ENCODE measurements at places on chromosomes 6 and 20.

- DNase-seq, result no peak
These were observed 69.3 kb upstream of the SYNJ2 start for GRCh38 chr6:157912326-157912725.

DNA sequence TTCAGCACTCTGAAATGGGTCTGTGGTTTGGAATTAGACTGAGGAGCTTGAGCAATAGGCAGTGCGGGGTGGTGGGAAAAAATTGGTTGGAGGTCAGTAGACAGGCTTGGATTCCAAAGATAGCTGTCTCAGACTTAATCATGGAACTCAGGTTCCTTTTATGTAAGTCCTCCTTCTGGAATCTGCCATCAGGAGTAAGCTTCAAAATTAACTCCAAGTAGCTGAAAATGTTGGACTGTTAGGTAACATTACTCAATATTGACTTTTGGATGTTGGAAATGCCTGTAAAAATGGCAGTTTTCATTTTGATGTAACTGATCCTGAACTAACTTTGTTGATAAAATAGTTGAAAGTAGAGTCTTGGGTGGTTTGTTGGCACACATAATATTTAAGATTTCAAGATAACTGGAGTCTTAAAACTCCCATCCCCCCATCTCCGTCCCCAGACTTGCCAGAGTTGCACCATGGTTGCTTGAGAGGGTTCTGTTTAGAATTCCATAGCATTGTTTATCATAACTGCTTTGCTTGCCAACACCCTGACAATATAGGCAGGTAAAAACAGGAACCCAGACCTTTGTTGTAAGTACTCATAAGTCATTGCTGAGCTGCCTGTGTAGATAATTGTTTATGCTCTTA lies 83.0 kb downstream of the PHF20 start:
- DNase-seq, result no peak

GRCh38 chr6:144372611-144373594 lies 87.8 kb downstream of the UTRN start:
- no peak for DNase-seq

- DNase-seq, result no peak
These were observed 270.7 kb upstream of the TAB2 start for GRCh38 chr6:149046822-149047246.

DNA sequence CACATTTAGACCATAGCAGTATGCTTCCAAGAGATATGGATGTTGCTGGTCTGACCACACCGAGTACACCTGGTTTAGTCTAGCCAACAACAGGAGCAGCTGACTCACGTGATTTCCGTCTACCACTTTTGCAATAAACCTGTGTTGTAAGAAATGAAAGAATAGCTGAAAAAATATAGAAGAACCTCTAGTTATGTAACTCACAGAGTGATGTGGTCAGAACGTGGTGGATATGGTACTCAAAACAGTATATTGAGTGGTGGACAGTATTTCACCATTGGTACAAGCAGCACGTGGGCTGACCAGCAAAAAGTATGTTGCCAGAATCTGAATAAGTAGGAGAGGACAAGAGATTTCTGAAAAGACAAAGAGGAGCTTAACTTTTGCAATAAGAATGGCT lies 226.9 kb downstream of the TBC1D7 start:
- no peak for DNase-seq

- no peak for DNase-seq
These were observed 1211.1 kb upstream of the GJE1 start for GRCh38 chr6:140921366-140922226.

GRCh38 chr6:85673198-85674139 lies 30.8 kb upstream of the SYNCRIP start:
- no peak for DNase-seq

DNA sequence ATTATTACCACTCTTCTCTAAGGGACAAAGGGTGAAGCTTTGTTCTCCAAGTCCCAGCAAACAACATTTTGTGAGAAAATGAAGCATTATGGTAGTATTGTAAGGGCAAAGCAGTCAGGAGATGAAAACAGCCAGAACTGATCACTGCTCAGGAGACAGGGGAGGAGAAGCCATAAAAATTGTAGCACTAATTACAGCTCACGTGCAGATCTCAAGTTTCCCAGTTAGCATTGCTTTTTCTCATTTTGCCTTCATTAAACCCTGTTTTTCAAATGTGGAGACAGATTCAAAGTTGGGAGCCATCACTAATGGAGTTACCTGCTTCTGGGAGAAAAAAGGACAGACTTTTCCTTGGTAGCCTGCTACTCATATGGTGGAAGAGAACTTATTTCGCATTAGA lies 210.9 kb upstream of the PDE10A start:
- no peak for DNase-seq

DNA sequence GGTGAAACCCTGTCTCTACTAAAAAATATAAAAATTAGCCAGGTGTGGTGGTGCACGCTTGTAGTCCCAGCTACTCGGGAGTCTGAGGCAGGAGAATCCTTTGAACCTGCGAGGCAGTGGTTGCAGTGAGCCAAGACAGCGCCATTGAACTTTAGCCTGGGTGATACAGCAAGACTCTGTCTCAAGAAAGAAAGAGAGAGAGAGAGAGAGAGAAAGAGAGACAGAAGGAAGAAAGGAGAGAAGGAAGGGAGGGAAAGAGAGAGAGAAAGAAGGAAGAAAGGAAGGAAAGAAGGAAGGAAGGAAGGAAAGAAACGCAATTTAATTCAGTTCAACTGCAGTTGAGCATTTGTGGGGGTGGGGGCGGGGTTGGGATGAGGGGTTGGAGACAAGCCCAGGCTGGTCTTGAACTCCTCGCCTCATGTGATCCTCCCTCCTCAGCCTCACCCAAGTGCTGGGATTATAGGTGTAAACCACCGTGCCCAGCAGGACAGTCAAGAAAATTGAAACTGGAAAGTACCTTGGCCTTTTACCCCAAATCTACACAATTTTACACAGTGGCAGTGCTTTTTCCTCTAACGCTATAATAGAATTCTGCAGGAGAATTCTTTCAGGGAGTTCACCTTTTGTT lies 30.5 kb downstream of the TRIM27 start:
- no peak for DNase-seq

DNA sequence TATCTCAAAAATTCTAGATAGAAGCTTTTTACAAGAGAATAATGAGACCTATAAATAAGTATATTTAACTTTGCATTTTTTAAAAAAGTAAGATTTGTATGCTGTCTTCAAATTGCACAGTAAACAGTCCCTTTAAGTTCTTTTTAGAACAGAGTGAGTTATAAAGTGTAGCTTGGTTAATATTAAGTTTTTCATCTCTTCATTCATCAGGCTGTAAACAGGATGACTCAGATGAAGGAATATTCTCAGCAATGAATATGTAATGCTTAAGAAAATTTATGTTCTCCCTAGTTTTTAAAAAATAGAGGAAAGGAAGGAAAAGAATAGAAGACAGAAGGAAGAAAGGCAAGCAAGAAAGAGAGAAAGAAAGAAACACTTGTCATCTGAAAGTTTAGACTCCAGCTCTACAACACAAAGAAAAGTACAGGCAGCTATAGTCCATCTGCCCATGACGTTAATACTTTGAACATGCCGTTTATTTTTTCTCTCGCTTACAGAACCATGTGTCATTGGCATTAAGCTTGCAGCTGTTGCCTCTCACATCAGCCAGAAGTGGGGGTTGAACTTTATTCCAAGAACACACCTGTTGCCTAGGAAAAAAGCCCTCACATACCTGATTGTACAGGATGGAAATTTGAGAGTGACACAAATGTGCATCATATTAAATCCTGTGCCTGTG lies 36.1 kb downstream of the CAP2 start:
- DNase-seq, result no peak

DNA sequence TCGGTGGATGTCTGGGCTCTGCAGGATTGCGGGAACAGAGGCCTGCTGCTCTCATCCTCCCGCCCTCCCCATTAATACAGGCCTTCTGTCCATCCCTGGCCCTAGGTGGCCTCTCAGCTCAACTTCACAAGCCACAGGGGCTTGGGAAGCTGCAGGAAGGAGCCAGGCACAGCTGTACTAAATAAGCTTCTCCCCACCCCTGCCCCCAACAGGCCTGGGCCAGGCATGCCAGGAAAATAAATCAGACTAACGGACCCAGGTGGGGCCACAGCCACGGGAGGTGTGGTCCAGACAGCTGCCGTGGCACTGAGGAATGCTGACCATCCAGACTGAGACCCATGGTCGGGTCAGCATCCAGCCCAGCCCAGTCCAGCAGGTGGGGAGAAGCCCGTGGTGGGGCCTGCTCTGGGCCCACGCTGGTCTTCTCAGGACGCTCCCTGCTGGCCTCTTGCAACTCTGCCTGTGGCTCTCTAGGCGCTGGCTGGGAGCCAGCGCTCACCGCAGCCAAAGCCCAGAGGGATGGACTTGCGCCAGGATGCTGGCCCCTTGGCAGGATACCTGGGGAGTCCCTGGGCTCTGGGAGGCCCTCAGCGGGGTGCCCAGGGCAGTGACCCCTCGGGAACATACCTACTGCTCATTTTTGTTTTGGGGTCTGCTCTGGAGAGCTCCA lies 8.6 kb upstream of the YTHDF1 start:
- no peak for DNase-seq

- DNase-seq, result no peak
These were observed 54.1 kb upstream of the NT5E start for GRCh38 chr6:85395746-85396145.

- DNase-seq, result no peak
These were observed 29.1 kb upstream of the YWHAB start for GRCh38 chr20:44856442-44856841.

DNA sequence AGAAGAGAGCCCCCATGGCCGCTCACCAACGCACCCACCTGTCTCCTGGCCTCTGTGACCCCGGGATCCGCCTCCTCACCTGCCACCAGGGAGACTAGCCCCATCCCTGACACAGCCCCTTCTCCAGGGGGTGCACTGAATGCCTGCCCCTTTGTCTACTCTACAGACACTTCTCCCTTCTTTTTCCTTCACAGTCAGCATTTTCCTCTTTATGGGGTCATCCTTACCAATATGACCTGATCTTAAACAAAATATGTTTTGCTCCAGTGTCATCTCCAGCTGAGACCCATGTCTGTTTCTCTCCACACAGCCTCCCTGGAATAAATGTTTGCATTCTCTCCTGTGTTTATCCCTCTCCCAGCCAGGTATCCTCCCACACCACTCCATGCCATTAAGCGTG lies 14.6 kb upstream of the CCR6 start:
- no peak for DNase-seq

- no peak for DNase-seq
These were observed 580.4 kb upstream of the PTCHD4 start for GRCh38 chr6:48691420-48691819.

DNA sequence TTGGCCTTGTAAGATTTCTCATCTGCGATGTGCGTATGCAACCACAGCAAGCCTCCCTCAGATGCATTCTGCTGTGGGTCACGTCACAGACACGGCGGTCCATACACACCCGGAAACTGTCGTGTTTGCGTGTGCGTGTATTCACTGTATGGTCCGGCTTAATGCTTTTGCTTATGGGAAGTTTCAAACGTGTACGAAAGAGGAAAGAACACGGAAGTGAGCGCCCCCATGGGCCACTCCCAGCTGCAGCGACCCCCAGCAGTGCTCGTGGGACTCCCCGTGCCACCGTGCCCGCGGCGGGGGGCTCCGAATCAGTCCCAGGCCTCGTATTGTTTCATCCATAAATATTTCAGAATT lies 10.2 kb downstream of the DLL1 start:
- DNase-seq, result no peak

DNA sequence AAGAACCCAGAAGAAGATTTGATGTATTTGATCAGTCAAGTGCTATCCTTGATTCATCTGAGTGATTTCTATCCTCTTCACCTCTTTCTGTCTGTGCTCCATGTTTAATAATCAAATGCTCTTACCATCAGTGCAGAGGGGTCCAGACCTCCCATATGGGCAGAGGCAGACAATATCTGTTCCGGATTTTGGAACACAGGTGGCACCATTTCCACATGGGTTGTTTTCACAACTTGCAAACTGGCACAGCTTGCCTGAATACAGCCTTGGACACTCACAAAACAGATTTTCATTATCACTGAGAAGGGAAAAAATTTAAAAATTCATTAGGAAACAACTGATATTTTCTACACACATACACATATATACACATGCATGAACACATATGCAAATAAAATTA lies 228.5 kb downstream of the PHF3 start:
- DNase-seq, result no peak

DNA sequence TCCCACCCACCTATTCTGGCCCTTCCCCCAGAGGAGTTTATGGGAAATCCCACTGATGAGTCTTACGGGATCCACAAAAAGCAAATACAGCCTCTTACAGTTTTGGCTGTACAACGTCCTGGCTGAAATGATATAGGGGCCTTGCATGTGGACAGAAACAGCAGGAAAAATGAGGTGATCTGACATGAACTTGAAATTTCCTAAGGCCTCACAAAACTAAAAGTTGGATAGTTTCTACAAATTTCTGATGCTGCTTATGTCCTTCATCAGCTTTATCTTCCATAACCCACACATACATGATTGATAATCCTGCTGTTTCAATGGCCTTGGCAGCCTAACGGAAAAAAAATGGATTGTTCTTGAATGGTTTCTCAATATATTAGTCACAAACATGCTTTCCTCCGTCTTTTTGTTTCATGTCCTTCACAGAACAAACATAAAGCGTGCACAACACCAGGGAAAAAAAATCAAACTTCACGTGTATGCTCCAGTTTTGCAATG lies 118.8 kb downstream of the BMP5 start:
- DNase-seq, result no peak

GRCh38 chr6:148432462-148433195 lies 90.0 kb downstream of the SASH1 start:
- no peak for DNase-seq

DNA sequence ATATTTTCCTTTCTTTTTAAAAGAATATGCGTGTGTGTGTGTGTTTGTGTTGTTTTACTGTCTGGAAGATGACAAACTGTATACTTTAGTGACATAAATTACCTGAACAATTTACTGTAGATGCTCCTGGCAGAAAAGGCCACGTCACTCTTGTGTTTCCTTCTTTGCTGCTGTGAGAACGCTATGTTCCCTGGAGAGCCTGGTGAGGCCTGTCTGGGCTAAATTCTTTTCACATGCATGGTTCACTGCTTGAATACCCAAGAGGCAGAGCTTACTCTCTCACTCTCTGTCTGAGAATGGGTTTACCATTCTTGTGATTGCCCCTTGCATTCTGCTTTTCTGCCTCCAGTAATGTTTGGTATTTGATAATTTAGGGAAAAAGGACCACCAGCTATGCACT lies 64.3 kb downstream of the EDN1 start:
- no peak for DNase-seq

DNA sequence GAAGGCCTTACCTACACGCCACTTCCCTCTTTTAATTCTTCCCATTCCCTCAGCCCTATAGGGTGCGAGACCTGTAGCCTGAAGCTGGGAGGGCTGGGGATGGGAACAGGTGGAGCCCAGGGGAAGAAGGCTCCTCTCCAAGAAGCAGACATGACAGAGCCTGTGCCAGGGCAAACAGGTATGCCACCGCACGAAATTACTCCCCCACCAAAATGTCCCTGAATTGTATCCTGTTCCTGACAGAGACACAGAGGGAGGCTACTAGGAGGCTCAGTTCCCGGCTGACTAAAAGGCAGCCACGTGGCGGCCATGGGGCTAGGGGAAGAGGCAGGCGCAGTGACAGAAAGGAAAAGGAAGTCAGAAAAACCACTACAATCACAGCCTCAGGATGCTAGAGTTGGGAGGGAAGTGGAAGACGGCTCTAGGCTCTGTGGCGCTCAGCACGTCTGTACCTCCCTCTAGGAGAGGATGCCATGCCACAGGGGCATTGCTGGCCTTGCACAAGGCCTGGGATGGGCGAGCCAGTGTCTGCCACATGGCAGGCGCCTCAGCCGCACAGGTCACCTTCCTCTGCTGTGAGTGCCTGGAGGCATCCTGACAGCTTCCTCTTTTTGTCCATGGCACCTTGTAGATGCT lies 27.7 kb downstream of the TFEB start:
- DNase-seq, result no peak

- no peak for DNase-seq
These were observed 1.9 kb downstream of the HEBP2 start for GRCh38 chr6:138405816-138406413.

- DNase-seq, result no peak
These were observed 3.2 kb downstream of the SNX21 start for GRCh38 chr20:45836841-45837240.
